Left hindlimb (tissue), 1 donor: ENCODE measurements at places on chromosomes 7 and 10.

DNA sequence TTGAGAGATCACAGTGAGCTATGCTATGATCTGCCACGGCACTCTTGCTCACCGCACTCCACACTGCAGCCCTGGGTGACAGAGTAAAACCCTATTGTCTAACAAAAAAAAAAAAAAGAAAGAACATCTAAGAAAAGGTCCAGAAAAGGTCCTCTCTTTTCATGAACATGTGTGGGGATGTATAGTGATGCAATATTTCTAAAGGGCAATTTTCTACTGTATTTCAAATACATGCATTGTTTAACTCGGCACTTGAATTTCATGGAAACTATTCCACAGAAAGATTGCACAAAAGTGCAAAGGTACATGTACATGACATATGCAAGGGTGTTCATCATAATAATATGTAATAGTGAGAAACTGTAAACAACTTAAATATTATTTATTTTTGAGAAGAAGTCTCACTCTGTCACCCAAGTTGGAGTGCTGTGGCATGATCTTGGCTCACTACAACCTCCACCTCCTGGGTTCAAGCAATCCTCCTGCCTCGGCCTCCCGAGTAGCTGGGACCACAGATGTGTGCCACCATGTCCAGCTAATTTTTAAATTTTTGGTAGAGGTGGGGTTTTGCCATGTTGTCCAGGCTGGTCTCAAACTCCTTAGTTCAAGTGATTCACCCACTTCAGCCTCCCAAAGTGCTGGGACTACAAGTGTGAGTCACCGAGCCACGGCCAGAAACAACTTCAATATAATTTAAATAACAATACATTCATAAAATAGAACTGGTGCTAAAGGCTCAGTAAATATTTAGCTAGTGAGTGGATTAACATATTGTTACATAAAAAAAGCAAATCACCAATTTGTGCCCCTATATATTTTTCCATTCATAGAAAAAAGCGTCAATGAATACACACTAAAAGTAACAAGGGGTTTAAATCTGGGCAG is 1.3 kb upstream of the PPRC1 start:
- DNase-seq, result no peak

DNA sequence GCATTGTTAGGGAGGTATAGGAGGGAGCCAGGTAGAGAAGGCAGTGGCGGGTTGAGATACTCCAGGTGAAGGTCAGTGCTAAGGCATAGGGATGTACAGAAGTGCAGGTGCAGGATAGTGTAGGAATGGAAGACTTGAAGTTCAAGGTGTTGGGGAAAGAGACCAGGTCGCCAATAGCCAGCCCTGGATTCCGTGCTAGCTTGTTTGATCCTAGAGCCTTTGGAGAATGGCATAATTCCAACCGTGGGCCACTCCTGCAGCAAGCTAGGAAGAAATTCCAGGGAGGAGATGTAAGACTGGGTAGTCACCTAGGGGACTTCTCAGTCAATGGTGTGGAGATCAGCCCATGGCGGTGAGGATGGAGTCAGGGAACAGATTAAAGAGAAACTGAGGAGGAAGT is 272.7 kb downstream of the RPS24 start:
- no peak for DNase-seq

DNA sequence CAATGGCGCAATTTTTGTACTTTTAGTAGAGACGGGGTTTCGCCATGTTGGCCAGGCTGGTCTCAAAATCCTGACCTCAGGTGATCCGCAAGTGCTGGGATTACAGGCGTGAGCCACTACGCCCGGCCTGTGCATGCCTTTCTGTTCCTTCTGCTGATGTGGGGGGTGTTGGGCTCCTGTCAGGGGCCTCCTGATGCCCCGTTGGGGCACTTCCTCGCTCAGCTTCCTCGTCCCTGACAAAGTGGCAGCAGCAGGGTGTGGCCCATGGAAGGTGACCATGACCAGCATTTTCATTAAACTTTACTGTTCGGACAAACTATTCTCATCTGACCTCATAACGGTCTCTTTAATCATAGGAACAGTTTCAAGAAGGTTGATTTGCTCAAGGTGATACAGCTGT is 69.4 kb downstream of the TBXAS1 start:
- no peak for DNase-seq

- no peak for DNase-seq
Measured at GRCh38 chr7:128221929-128222403, 19.1 kb upstream of the LEP start.

DNA sequence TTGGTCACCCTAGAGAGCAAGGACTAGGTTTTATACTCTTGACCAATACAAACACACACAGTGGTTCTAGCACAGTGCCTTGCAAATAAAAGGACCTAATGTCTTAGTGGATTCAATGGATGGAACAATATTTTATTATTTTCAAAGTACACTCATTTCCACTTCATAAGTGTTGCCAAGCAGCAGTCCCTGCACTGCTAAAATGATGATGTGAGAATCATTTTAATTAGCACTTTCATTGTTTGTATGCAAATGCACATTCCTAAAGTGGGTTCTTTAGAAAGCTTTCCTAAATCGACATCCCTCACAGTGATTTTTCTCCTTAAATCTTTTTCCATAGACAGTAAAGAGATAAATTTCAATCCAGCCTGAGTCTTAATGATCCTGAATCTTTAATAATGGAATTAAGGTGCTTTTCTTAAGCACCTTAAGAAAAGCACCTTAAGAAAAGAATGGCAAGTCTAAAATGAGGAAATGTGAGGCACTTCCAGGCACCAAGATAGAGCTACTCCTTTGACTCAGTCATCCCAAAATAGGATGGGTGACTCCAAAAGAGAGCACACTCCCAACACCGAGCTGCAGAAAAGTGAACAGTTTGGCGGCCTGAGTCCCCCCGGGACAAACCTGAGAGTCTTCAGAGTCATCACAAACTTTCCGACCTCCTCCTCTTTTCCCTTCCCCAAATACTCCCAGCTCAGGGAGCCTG is 84.5 kb downstream of the SORBS1 start:
- no peak for DNase-seq

DNA sequence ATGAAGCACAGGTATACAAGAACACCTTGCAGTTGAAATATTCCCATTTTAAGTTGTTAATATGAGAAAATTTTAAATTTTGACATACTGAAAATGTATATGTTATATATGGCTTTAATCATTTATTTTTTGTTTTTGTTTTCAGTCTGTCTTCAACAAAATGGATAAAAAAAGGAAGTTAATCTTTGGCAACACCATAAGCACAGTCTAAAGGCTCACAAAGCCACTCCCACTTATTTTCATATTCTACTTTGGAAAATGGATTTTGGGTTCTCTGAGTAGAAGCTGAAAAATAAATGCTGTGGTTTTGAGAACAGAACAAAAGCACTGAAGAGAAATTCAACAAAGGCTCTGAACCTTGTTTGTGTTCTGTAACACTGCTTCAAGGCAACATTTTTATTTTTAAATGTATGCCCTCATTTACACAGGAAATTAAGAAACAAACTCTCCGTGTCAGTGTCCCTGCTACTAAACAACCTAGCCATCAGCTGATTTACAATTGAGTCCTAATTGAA is 81.3 kb upstream of the LRRN3 start:
- no peak for DNase-seq

DNA sequence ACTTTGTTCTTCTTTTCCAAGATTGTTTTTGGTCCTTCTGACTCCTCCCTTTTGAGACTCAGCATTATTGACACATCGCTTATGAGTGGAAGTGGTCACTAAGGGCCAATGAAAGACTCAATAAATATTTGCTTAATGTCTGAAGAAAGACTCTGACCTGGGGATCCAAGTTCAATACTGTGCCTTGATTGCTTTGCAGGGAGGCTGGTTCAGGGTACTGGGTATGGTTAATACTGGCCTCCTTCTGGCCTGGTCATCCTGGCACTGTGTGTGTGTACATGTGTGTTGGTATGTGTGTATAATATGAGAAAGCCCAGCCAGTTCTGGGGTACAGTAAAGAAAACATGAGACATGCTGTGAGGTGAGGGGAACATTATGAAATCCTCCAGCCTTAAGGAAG is 7.6 kb upstream of the PDZD8 start:
- no peak for DNase-seq

GRCh38 chr10:29636178-29636577 is 1.4 kb upstream of the SVIL start:
- no peak for DNase-seq

DNA sequence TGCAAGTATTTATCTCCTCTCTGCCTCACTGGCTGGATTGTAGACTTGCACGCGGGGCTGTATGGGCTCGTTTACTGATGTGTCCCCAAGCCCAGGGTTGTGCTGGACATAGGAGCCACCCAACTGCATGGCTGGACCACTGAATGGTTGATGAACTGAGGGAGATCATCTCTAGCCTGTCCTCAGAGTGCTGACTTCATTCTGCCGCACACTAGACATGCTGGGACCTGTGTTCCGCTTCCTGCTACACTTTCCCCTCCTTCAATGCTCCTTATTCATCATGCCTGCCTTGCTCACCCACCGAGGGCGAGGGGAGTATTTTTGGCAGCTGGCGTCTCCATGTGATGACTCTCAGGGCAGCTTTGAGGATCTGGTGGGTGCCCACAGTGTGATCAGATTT is 440.2 kb downstream of the GLRX3 start:
- no peak for DNase-seq

GRCh38 chr7:151210087-151210854 is at the start of gene H2BK1:
H2BK1 (minus strand) TSS chr7:151210488; CDS start chr7:151210318, 170 bp downstream.
- DNase-seq, result peak; percentile 20
